NCI-H2029 treated with DMSO at 0.1 percent for 48 hours (cell line): ENCODE measurements at places on chromosomes 6 and 20.

GRCh38 chr6:49933526-49933925 lies 30.4 kb downstream of the DEFB114 start:
- no peak for DNase-seq

- DNase-seq = peak; percentile 36
These were observed 20.6 kb downstream of the PPP1R16B start for GRCh38 chr20:38825901-38826625.

DNA sequence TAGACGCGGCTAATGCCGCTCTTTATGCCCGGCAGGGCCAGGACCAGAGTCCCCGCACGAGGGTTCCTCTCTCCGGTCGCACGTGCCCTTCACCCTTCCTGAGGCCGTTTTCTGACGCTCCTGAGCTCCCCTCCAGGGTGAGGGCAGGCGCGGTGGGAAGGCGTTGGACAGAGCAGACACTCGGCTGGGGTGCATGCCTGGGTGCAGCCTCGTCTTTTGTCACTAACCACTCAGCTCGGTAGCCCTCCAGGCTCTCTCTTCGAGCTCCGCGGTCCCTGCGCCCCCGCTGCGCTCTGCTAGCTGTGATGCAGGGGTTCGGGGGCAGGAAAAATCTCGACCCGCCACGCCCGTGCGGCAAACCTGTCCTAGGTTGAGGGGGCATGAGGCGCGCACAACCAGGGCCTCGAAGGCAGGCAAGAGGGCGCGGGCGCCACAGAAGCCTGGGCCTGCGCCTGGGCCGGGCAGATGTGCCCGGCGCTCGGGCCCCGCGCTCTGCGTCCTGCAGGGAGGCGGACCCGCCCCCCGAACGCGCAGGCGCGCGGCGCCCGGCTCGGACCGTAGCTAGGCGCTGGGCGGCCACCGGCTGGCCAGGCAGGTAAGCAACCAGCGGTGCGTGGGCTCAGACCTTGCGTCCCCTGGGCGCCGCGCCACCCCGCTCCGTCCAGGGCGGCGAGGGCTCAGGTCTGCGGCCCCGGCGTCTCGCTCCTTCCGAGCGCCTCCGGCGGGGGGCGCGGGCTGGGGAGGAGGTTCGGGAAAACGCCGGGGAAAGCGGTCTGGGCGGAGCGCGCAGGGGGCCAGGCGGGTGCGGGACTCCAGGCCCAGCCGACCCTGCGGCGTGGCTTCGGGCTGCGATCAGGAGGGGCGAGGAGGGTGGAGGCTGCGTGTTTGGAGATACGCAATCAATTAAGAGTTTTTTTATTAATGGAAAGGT lies at the start of gene L3MBTL1:
Gene L3MBTL1, plus strand, starts transcription at position 548 of the 931 bp plus-strand sequence. CDS start 5,807 bp downstream, outside the sequence.
- DNase-seq = no peak

DNA sequence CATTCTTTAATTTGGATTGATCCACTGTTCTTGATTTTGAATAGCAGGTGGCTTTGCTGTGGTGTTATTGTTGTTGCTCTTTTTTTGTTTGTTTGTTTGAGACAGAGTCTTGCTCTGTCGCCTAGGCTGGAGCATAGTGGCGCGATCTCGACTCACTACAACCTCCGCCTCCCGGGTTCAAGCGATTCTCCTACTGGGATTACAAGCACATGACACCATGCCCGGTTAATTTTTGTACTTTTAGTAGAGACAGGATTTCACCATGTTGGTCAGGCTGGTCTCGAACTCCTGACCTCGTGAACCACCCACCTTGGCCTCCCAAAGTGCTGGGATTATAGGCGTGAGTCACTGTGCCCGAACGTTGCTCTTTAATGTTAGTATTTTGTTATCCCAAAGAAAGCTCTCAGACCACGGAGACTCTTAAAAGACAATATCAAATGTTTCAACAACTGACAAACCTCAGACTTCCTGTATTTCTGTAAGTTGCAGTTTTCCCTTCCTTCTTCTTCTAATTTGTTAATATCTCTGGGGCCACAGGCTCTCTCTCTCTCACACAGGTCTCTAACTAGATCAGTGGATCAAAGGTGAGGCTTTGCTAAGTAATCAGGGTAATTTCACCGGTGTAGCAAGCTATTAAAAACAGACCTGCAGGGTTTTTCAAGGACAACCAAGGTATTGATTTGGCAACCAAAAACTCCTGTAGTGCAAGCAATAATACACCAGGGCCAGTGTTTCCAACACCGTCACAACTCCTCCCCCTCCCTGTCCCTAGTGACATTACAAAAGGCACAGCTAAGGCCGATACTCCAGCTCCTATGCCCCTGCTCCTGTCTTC lies 48.8 kb upstream of the ZNF217 start:
- no peak for DNase-seq

- no peak for DNase-seq
These were observed 239.9 kb downstream of the TSHZ2 start for GRCh38 chr20:53212018-53212417.

DNA sequence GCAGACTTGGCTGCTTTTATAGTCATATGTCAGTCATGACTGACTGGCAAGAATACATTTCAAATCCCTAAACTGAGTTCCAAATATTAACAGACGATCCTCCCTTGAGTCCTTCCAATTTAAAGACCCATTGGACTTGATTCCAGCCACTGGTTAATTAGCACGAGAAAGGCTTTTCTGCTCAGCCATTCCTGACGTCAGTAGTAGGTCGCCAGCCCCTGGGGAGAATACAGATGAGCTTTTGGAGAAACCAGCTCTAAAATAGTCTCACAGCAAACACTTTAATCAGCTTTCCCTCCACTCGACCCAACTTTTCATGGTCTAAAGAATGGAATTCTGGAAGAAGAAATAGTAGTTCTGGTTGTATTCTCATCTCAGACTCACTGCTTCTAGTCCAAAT lies 91.6 kb downstream of the SLC22A3 start:
- no peak for DNase-seq

GRCh38 chr6:81816380-81816779 lies 63.9 kb upstream of the TENT5A start:
- DNase-seq = no peak

DNA sequence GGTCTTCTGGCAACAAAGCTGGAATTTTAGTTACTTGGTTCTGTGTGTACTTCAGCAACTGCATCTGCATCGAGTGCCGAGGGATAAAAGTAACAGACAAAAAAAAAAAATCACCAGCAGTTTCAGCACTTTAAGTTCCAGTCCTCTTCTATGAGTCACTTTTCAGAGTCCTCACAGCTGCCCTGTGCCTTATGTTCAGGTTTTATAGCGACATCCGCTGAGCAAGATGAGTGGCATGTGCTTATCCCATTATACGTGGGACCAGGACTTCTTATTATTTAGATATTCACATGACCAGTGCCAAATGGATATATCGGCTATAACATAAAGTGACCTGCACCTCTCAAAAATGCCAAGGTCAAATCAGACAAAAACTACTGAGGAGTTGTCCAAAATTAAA lies 242.9 kb downstream of the FOXA2 start:
- DNase-seq = no peak
